Skin of body (tissue), 3 donors: ENCODE measurements at places on chromosomes 3 and 15. TPM values are rescaled to one million over a fixed set of nuclear protein-coding genes. Genes with fewer than 3 reads are reported as not detected.

Gene SCAANT1
- not detected for total RNA-seq

Gene TMEM207
- not detected for total RNA-seq

Gene FMN1
- 11.5 TPM for total RNA-seq

DNA sequence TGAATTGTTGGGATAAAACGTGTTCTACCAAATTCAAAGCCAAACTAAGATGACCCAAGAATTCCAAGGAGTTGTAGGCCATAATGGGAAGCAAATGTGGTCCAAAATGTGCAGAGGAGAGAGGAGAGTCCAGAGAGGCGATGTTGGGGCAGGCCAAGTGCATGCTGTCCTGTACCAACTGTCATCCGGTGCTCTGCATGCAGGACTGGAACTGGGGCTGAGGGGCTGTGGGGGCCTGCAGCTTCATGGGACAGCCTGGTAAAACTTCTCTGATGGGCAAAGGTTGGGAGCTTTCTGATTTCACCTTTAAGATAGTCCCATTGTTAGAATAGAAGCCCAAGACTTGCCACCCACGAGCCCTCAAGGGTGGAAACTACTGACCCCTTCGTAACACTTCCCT is 831.4 kb downstream of the AGBL1 start:
- no peak for DNase-seq

- DNase-seq = no peak
These were observed 5.7 kb upstream of the CSPG4 start for GRCh38 chr15:75718328-75718727.

GRCh38 chr15:63601026-63601703 is 4.0 kb downstream of the FBXL22 start:
- no peak for DNase-seq

GRCh38 chr3:188229177-188229576 is 75.2 kb downstream of the LPP start:
- no peak for DNase-seq

DNA sequence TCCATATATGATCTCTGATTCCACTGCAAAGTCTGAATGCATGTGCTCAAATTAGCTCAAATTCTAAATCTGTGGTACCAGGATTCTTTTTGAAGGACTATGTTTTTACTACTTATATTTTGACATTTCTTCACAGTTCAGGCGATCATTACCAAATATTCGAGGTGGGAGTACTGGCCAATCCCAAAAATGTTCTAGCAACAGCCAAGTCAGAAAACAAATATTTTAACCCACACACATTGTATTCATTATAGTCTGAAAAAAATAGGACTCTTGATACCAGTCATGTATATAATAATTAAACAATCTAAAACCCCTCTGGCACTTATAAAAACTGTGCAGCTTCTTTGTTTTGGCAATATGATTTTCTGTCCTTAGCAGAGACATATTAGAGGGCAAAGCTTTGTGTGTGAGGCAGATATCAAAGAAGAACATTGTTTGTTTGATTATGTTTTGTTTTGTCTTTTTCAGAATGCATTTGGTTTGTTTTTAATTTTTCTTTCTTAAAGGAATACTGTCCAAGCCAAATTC is 37.4 kb downstream of the FGF7 start:
- no peak for DNase-seq

- no peak for DNase-seq
These were observed 20.5 kb upstream of the LYZL4 start for GRCh38 chr3:42430781-42431532.

DNA sequence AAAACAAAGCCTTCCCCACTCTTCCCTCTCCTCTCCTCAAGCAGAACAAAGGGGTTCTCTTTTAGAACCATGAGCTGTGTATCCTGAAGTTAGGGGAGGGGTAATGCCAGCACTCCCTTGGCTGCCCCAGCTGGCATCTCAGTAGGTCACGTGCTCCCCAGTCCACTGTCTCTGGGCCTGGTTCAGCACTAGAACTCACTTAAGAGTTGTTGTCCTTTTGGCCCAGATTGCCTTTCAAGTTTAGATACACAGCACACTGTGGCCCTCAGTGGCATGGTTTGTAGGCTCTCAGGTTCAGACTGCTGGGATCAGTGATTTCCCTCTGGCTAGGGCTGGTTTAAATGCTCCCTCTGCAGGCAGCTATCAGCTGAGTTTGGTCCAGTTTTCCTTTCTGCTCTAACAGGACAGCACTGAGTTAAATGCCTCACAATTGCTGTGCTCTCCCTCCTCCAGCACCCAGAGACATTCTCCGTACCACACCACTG is 188.4 kb upstream of the ST8SIA2 start:
- no peak for DNase-seq

- DNase-seq = no peak
These were observed 64.2 kb downstream of the SCAPER start for GRCh38 chr15:76840830-76841460.
